NCI-H1048 (cell line): ENCODE measurements at places on chromosomes 5 and 9.
A peak's percentile ranks its signal among the peaks of the same experiment; 100 is the strongest.

- no peak for DNase-seq
Observed at GRCh38 chr5:178365501-178366440, 133.2 kb upstream of the PHYKPL start.

DNA sequence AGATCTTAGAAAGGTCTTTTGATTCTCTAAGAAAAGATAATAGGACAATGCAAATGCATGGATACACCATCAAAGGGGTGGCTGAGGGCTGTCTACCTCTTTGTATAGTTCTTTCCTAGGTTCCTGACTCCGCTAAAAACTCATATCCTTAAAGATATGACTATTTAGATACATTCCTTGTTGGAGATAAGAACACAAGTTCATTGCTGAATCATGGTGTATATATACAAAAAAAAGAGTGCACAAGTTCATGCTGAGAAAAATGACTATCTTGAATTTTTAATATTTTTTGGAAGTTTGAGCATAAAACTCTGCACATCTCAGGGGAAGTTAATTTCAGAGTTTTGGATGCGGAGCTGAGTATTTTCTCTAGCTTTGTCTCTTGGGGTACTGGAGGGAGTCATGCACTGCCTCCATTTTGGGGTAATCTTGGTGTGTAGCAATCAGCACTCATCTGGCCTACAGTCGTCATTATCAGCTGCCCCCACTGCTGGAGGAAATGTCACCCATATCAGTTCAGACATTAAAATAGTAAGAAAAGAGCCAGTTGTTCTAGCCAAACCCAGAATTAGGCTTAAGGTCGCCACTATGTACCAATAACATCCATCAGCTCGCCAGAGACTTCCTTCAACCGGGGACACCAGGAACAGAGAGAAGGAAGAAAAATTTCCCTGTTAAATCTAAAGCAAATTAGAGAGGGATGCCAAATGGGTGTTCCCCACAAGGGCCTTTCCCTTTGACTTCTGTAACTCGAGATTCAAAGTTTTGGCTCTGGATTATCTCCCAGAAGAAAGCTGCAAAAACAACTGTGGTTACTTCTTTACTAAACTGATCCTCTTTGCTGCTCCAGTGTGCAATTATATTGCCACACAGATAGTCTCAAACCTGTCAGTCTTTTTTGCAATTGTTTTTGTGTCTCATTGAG lies 49.0 kb downstream of the PTTG1 start:
- no peak for DNase-seq

- no peak for DNase-seq
Observed at GRCh38 chr9:18994263-18994916, 38.6 kb downstream of the SAXO1 start.

- no peak for DNase-seq
Observed at GRCh38 chr9:106307670-106308069, 555.3 kb upstream of the ZNF462 start.

DNA sequence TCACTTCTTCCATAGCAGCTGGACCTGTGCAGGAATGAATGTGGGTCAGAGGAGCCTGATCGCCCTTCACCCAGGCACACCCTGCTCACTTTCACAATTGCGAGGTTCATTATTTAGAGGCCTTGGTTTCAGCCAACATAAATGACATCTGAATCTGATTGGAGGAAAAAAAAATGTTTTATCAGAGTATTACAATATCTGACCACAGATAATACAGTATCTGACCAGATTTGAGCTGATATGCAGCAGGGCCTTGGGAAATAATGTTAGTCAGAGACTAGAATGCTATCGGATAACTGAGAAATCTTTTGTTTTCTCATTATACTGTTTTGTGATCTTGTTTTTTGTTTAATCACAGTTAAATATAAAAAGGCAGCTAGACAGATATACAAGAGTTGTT lies 7.7 kb downstream of the ICE1 start:
- DNase-seq, result no peak

GRCh38 chr9:132250324-132251262 lies 88.7 kb downstream of the NTNG2 start:
- no peak for DNase-seq

- no peak for DNase-seq
Observed at GRCh38 chr5:167346461-167346860, 945.0 kb upstream of the WWC1 start.

DNA sequence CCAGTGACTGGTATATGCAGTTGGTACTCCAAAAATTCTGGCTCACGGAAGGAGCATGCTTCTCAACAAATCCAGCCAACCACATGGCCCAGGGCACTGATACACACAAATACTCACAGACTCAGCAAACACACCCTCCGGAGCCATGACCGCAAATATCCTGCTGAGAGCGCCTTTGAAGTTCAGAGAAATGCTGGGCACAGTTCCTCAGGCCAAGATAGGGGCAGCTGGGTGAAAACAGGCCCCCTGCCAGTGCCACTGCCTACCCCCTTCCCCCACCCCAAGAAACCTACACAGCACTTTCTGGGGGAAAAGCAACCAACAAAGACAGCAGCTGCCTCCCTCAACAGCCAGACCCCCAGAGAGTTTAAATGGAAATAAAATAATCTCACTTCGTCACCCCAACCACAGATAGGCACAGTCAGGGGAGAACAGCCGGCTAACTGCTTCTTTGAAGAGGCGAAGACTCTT lies 120.0 kb downstream of the C5orf15 start:
- DNase-seq, result no peak

DNA sequence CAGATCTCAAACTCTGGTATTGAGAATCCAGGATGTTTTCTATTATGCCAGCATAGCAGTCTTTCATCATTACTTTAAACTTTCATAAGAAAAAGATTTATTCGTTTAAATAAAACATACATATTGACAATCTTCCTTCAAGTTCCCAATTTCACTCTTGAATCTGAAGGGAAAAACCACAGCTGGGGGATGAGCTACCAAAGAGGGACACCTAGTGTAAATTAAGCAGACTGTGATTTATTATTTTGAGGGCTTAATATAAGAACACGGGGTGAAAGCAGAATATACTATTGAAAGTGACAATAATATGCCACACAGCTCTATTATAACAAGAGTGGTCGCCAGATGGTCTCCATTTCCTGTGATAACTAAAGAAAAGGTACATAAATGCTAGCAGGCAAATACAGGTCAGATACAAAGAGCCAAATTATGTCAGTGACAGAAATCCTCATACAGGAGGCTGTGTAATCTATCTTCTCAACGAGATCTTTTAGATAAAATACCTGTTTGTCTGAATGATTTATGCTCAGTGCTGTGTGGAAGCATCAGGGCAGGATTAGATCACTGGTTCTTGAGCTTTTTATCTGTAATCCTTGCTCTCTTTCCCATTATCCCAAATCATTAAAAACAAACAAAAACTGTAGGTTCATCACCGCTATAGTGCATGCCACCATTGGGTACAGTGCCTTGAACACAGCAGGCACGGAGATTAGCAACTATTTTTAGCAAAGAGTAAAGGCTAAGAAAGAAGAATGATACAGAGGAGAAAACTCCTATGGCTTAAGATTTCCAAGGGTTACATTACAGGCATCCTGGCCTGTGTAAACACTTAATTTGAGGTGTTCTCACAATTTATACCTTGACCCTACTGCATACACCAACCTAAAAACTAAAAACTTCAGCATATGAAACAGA lies 116.6 kb downstream of the DROSHA start:
- no peak for DNase-seq

- no peak for DNase-seq
Observed at GRCh38 chr9:35490155-35490909, 421 bp downstream of the RUSC2 start.

DNA sequence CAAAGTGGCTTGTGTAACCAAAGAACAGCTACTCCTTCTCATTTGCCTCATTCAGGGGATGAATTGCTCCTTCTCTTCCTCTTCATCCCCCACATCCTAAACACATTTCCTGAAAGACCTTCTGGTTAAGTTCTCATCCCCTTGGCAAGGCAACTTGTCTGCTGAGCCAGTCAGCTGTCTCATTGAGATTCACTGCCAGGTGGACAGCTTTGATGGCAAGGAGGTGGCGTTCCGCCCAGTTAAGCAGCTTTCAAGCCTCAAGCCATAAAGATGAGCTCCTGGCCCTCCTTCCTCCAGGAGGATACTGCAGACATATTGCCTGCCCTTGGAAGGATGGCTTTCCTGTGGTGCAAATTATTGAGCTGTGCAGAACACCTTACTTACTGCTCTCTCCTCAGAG lies 448.6 kb upstream of the MPDZ start:
- DNase-seq, result no peak

GRCh38 chr9:34256104-34256503 lies 73.0 kb downstream of the KIF24 start:
- no peak for DNase-seq

DNA sequence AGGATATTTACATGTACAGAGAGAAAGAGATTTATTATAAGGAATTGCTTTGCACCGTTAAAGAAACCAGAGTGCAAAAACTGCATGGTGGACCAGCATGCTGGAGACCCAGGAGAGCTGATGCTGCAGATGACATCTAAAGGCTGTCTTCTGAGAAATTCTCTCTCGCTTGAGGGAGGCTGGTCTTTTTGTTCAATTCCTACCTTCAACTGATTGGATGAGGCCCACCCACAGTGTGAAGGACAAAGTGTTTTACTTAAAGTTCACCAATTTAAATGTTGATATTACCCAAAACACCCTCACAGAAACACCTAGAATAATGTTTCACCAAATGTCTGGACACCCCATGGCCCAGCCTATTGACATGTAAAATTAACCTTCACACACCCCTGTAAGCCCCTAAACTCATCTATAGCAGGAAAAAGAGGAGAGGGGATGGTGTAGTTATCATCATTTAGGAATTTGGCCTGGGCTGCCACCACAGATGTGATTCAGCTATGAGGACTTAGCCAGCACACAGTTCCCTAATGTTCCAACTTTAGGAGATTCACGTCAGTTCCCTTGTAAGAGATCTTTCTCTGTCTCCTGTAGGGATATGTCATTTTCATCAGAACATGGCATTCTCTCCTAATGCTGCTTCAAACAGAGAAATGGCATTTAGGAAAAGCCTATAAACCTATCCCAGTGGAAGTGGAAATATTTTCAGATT lies 358.2 kb upstream of the TLE4 start:
- no peak for DNase-seq

DNA sequence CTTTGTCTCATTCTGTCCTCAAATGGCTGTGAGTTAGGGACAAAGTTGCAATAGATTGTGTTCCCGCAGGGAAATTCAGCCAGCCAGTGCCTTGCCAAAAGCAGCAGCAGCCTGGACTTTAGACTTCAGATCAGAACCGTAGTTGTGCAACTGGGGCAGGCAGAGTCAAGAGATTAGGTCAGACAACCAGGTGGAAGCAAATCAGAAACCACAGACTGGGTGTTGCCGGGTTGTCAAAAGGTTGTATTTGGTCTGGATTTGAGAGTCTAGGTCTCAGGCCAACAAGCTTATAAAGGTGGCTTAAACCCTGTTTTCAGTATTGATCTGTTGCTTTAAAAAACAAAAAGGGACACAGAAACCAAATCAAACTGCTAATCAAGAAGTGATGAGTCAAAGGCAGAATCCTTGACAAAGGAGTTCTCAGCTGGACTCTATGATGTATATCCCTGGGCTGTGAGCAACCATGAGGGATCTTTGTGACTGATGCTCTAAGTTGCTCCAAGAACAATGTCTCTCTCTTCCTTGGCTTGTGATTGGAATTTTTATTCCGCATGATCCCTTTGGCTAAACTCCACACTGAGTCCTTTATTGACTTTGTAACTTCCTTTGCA lies 20.9 kb downstream of the RFK start:
- no peak for DNase-seq

- DNase-seq, result no peak
Observed at GRCh38 chr5:107875833-107876232, 205.1 kb upstream of the EFNA5 start.

- DNase-seq, result no peak
Observed at GRCh38 chr5:53090229-53090628, 19.3 kb downstream of the MOCS2 start.

- DNase-seq, result no peak
Observed at GRCh38 chr9:15058236-15058635, 148.0 kb upstream of the FREM1 start.

DNA sequence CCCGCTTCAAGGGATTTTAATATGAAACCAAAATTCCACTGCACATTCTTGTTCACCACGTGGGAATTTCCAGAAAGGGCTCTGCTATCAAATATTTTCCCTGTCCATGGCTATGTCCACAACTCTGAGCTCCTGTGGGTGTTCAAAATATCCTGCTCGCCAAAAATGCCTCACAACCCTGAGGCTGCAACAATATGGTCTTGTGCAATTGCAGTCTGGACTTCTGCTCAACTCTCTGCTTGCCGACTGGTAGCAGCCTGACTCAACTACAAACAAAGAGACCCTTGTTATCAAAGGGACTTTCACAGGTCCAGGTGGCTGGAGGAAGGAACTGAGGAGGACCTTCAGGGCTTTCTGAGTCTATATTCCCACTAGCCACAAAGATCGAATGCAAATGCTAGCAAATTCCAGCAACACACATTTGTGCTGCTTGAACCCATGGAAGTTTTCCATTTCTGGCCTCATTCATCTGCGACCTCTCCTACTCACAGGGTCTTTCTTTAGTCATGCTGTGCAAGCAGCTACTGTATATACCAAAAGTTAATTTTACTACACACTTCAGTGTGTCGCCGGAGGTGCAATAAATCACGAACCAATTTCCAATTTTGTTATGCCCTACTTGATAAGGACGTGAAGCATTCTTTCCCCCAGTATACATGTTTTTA lies 169.2 kb upstream of the SLC30A5 start:
- DNase-seq, result peak; percentile 68

- no peak for DNase-seq
Observed at GRCh38 chr5:139650689-139651042, 2.5 kb downstream of the CXXC5 start.

DNA sequence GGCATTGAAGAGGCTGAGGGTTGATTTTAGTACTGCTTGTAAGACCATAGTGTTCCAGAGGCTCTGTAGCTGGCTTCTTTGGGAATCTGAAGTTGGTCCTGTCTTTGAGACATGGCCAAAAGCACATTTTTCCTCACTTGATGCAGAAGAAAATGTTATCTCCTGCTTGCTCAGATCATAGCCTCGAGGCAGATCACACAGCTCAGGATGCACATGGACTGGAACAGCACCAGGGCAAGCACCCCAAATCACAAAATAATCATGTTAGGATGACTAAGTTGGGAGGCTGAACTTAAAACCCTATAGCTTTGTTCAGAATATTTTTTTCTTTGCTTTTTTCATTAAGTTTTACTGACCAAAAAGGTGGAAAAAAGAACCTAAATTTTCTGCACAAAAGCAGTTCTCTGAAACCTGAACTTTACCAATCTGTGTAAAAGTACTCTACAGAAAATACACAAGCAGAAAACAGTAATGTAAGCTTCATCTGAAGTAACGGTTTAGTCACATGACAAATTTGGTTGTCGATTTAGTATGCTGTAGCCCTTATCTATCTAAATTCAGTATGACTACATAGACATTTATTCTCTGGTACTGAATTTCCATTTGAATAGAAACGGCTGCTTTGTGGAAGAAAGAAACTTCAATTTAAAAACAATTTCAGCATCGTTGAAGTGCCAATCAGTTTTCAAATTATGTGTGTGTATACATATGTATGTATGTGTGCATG lies 3.4 kb downstream of the KLHL9 start:
- no peak for DNase-seq
